ENCODE measurements at places on chromosomes 2 and 18.
A peak's percentile ranks its signal among the peaks of the same experiment; 100 is the strongest.

GRCh38 chr2:188726626-188727247, 247.4 kb upstream of the COL3A1 start:
- DNase-seq = no peak

- no peak for DNase-seq
Observed at GRCh38 chr2:98165516-98166071, 78.6 kb downstream of the VWA3B start.

GRCh38 chr2:164369366-164369765, 251.9 kb downstream of the GRB14 start:
- DNase-seq = no peak

- DNase-seq = no peak
Observed at GRCh38 chr2:241982706-241983570, 113.4 kb downstream of the RTP5 start.

DNA sequence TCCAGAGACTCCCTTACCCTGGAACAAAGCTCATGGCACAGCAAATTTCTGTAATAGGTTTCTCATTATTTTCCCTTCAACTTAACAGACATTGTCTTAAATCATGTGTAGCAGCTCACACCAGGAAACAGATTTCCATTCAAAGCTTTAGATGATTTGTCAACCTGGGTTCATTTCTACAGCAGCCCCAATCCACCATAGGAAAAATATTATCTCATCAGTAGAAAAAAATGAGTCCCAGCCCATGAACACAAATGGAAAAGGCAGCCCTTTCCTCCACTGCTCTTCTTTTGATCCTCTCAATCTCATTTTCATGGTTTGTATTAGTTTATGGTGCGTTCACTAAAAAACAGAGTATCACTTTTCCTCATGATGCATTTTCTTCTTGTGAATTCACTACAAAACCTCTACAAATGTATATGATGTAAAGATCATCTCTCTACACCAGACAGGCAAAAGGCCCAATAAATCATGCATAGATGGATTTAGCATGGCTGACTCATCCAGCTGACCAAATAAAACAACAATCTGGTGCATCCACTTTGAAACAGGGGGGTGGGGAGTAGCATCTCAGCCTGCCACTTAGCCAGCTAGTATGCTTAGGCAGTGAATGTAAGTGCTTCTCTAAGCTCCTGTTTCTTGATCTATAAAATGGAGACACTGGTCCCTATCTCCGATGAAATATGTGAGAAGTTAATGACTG, 78.6 kb downstream of the SATB2 start:
- no peak for DNase-seq

- DNase-seq = no peak
Observed at GRCh38 chr2:38432820-38433606, 55.9 kb upstream of the ATL2 start.

GRCh38 chr2:201909961-201910361, 103.6 kb downstream of the CDK15 start:
- no peak for DNase-seq

DNA sequence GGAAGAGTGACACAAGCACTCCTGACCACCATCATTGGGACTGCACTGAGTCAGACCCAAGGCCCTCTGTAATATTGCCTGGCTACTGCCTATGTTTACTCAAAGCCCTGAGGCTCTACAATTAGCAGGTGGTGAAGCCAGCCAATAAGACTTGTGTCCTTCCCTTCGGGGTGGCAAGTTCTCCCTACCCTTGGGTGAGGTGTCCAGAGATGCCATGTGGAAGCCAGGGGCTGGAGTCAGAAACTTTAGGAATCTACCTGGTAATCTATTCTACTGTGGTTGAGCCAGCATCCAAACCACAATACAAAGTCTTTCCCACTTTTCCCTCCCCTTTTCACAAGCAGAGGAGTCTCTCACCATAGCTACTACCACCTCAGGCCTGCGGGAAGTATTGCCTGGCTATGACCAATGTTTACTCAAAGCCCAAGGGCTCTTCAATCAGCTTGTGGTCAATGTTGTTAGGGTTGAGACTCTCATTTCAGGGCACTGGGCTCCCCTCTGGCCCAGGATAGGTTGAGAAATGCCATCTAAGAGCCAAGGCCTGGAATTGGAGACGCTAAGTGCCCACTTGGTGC, 17.6 kb downstream of the DHRS9 start:
- no peak for DNase-seq

DNA sequence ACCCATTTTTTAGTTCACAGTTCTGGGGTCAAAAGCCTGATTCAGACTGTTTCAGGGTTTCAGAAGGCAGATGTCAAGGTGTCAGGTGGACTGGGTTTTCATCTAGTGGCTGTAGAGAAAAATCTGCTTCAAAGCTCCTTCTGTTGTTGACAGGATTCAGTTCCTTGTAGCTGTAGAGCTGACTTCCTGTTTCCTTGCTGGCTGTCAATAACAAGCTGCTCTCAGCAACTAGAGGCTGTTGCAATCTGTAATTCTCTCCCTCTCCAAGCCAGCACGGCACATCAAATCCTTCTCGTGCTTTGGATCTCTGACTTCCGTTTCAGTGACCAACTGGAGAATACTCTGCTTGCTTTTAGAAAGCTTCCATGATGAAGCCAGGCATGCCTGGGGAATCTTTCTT, 179.4 kb downstream of the DOK6 start:
- DNase-seq = no peak

GRCh38 chr18:44098551-44099098, 582.1 kb upstream of the SETBP1 start:
- peak; percentile 5 for DNase-seq
